Spleen (tissue), 13 donors: ENCODE measurements at places on chromosomes 6 and 20.
A peak's percentile ranks its signal among the peaks of the same experiment; 100 is the strongest.

GRCh38 chr6:67493682-67494081 is 1141.4 kb upstream of the ADGRB3 start:
- no peaks in the 10 kb centered on the region for H3K27me3 ChIP-seq
- H3K4me1 ChIP-seq: no peaks in the 10 kb centered on the region
- no peaks in the 10 kb centered on the region for H3K36me3 ChIP-seq
- DNase-seq: no peak
- no peak overlapping the region for H3K27ac ChIP-seq

DNA sequence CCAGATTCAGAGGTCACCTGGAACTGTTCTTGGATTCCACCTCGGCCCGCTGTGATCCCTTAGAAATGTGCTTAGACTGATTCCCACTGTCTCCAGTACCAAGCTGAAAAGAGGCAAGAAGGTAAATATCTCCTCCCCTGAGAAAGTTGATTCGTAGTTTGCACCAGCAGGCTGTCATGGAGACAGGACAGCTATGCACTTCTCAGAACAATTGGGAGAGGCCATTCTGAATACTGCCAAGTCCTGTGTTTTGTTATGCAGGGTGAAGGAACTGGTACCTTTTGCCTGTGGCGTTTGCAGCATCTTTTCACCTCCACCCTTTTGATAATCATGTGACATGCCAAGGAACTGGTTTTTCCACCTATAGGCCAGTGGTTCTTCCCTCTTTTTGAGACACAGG is 58.2 kb upstream of the RNGTT start:
- no peaks in the 10 kb centered on the region for H3K27me3 ChIP-seq
- no peak for DNase-seq
- no peaks in the 10 kb centered on the region for H3K36me3 ChIP-seq

DNA sequence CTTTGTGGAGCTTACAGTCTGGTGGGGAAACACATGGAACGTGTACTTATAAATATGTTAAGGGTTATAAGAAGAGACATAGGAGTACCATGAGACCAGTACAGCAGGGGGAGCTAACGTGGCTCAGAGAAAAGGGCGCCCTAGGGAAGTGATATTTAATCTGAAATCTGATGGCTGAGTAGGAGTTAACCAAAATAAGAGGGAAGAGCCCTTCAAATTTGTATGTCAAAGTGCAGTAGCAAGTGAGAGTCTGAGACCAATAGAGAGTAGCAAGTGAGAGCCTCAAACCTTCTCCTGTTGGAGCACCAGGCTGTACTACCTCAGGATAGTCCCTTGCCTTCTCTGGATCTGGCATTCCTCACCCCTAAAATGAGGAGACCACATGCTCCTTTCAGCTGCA is 6.1 kb upstream of the PKIG start:
- no peak for DNase-seq
- H3K27ac ChIP-seq: peak overlapping the region; percentile 3
- H3K27me3 ChIP-seq: no peaks in the 10 kb centered on the region
- H3K36me3 ChIP-seq: no peaks in the 10 kb centered on the region

GRCh38 chr20:35088231-35089145 is 4.1 kb downstream of the TRPC4AP start:
- H3K27ac ChIP-seq: no peak overlapping the region
- H3K27me3 ChIP-seq: no peaks in the 10 kb centered on the region
- H3K36me3 ChIP-seq: peaks cover 37% of the 10 kb centered on the region
- no peak overlapping the region for H3K4me3 ChIP-seq

GRCh38 chr6:2127484-2127911 is 117.9 kb downstream of the GMDS start:
- peaks cover 18% of the 10 kb centered on the region for H3K4me1 ChIP-seq
- DNase-seq: peak; percentile 86
- H3K27me3 ChIP-seq: no peaks in the 10 kb centered on the region
- H3K27ac ChIP-seq: peak overlapping the region; percentile 45

GRCh38 chr6:131255434-131255833 is 120.2 kb downstream of the AKAP7 start:
- H3K36me3 ChIP-seq: no peaks in the 10 kb centered on the region
- DNase-seq: no peak
- H3K27me3 ChIP-seq: no peaks in the 10 kb centered on the region

DNA sequence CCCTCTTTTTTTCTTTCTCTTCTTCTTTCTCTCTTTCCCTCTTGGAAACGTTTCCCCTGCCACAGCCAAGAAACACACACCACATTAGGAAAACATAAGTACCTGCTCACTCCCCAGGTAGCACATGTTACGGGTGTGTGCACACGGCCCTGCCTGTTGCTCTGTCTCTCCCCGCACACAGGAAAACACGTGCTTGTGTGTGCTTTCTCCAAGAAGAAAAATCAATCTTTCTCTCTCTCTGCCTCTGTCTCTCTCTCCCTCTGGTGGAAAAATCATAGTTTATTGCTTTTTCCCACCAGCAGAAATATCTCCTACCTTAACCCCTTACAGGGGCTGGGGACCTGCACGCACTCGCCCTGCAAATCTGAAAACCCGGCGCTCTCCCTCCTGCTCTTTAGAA is 102.3 kb downstream of the EDN3 start:
- no peak for DNase-seq
- peaks cover 17% of the 10 kb centered on the region for H3K4me1 ChIP-seq
- no peak overlapping the region for H3K27ac ChIP-seq
- peaks cover 3% of the 10 kb centered on the region for H3K27me3 ChIP-seq
- H3K36me3 ChIP-seq: no peaks in the 10 kb centered on the region

- H3K36me3 ChIP-seq: no peaks in the 10 kb centered on the region
- no peak overlapping the region for H3K4me3 ChIP-seq
- H3K27ac ChIP-seq: no peak overlapping the region
- no peak for DNase-seq
- no peaks in the 10 kb centered on the region for H3K4me1 ChIP-seq
Observed at GRCh38 chr6:124854338-124854922, 107.8 kb upstream of the RNF217 start.

DNA sequence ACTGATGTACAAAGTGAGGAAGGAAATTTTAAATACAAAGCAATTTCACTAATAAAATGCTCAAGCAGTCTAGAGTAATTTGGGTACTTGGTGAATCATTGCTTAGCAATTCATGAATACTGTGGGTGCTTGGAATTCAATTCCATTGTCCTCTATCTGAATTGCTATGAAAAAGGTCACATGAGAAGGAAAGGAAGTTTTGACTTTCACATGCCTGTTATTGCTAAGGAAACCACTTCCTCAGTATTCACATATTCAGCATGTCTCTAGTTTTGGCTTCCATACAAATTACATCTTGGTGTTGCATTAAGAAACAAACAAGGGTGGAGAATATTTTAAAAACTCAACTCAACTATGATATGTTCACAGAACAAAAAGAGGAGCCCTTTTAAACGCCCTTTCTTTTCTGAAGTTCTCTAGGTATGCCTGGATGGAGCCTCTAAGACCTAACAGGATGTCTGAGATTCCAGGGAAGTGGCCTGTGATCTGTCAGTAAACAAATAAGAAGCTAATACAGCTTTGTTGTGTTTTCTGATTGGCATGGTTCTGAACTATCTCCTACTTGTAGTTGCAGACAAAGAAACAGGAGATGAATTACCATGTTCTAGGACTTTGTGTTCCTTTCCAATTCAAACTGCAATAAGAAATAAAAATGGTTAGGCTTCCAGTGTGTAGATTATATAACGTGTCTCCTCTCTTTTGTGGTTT is 190.4 kb downstream of the OGFRL1 start:
- no peaks in the 10 kb centered on the region for H3K27me3 ChIP-seq
- H3K27ac ChIP-seq: peak overlapping the region; percentile 39
- no peak for DNase-seq
- no peak overlapping the region for H3K4me3 ChIP-seq
- peaks cover 21% of the 10 kb centered on the region for H3K4me1 ChIP-seq

DNA sequence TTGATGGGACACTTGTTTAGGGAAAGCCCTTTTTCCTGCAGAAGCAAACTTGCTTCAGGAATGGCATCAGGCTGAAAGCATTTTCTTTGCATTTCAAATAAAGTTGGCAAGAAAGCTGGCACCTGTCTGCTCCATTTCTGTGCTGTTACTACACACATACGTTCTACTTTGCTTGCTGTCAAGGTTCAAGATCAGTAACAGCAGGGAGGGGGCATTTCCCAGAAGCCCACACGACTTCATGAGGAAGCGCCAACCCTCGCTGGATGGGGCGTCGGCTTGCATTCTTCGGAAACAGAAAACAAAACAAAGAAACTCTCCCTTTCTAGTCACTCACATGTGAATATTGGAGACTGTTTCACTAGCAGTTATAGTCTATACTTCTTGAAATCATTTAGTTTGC is 46.4 kb downstream of the AKAP12 start:
- no peaks in the 10 kb centered on the region for H3K36me3 ChIP-seq
- H3K27ac ChIP-seq: peak overlapping the region; percentile 3
- peaks cover 16% of the 10 kb centered on the region for H3K4me1 ChIP-seq
- no peak overlapping the region for H3K4me3 ChIP-seq

GRCh38 chr6:6885521-6886170 is 222.1 kb upstream of the RREB1 start:
- H3K27me3 ChIP-seq: no peaks in the 10 kb centered on the region
- H3K4me1 ChIP-seq: peaks cover 27% of the 10 kb centered on the region
- peak; percentile 91 for DNase-seq
- H3K36me3 ChIP-seq: no peaks in the 10 kb centered on the region
- H3K4me3 ChIP-seq: peak overlapping the region; percentile 47

- H3K27ac ChIP-seq: no peak overlapping the region
- H3K27me3 ChIP-seq: no peaks in the 10 kb centered on the region
- no peak for DNase-seq
- no peaks in the 10 kb centered on the region for H3K4me1 ChIP-seq
Observed at GRCh38 chr6:115573861-115574260, 486.8 kb downstream of the FRK start.

DNA sequence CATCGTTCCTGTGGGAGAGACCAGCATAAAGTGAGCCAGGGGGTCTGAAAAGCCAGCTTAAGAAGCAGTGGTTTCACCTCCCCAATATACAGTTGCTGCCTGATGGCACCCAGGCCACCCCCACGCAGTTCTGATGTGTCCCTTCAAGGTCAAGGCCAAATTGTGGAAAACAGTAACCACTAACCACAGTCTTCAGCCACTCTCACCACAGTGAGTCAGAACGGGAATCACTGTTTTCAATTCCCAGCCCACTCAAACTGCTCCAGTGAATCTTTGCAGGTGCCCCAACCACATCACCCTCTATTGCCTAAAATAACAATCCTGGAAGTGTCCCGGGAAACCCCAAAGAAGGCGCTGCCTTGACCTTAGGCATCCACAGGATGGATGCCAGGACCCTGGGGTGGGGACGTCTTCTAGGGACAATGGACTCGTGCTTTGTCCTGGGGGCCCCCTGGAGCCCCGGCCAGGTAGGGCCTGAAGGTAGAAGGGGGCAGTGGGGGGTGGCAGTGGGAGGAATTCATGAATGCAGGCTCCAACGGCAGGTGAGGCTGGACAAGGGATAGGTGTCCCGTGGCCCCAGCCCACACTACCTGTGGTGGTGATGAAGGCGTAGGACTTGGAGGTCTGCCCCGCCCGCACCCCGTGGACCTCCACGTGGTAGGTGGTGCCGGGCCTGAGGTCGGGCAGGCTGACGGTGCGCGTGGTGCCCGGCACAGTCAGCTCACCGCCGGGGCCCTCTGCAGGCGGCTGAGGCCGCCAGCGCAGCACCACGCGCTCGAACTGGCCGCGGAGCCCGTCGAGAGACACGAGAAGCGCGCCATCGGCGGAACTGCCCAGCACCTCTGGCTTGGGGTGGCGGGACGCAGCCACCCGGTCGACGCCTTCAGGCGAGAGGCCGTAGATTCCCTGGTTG is 22.2 kb downstream of the TNXB start:
- H3K4me3 ChIP-seq: peak overlapping the region; percentile 29
- H3K27ac ChIP-seq: peak overlapping the region; percentile 60
- no peaks in the 10 kb centered on the region for H3K36me3 ChIP-seq
- DNase-seq: no peak
- H3K27me3 ChIP-seq: no peaks in the 10 kb centered on the region

DNA sequence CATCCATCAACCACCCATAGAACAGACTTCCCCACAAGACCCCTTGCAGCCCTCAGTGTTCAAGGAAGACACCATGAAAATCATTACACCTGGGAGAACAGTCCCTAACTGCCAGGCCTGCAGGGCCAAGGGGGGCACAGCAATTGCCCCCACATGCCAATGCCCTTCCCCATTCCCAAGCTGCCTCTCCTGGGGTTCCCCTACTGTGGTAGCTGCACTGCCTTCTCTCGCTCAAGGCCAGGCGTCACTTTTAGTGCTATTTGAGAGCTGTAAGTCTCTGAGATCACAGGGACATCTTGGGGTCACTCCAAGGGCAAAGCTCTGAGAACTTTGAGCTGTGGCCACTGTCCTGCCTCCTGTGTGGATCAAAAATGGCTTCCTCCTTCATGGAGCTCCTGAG is 6.0 kb upstream of the ACSS1 start:
- DNase-seq: peak; percentile 70
- H3K36me3 ChIP-seq: no peaks in the 10 kb centered on the region
- no peak overlapping the region for H3K27ac ChIP-seq
- H3K4me3 ChIP-seq: no peak overlapping the region
- H3K4me1 ChIP-seq: peaks cover 15% of the 10 kb centered on the region

DNA sequence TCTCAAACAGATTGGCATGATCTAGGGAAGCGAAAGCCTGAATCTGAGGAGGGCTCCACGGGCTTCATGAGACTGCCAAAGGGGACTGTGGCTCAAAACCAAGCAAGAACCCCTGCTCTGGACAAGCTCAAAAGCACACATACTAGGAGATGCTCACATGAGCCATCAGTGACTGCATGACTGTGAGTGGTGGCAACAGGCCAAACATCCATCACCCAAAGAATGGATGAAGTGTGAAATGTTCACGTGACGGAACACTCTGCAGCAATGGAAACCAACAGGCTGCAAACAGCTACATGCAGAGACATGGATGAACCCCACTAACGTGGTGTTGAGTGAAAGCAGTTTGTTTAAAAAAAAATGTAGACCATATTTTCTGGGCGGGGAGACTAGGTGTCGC is 136.3 kb downstream of the PREX1 start:
- no peak overlapping the region for H3K4me3 ChIP-seq
- peaks cover 8% of the 10 kb centered on the region for H3K4me1 ChIP-seq
- no peaks in the 10 kb centered on the region for H3K27me3 ChIP-seq

GRCh38 chr20:61487997-61488371 is 235.9 kb downstream of the CDH4 start:
- H3K4me1 ChIP-seq: no peaks in the 10 kb centered on the region
- H3K36me3 ChIP-seq: no peaks in the 10 kb centered on the region
- DNase-seq: no peak
- H3K27ac ChIP-seq: no peak overlapping the region
- H3K4me3 ChIP-seq: no peak overlapping the region

GRCh38 chr6:110999634-111000270 is 17.9 kb downstream of the RPF2 start:
- H3K27ac ChIP-seq: no peak overlapping the region
- H3K36me3 ChIP-seq: peaks cover 73% of the 10 kb centered on the region
- no peak for DNase-seq

GRCh38 chr6:76416821-76417605 is 344.6 kb upstream of the IMPG1 start:
- DNase-seq: no peak
- no peaks in the 10 kb centered on the region for H3K36me3 ChIP-seq
- no peak overlapping the region for H3K27ac ChIP-seq

- no peaks in the 10 kb centered on the region for H3K36me3 ChIP-seq
- no peaks in the 10 kb centered on the region for H3K4me1 ChIP-seq
- H3K4me3 ChIP-seq: no peak overlapping the region
- no peak for DNase-seq
Observed at GRCh38 chr6:8829796-8830195, 394.5 kb upstream of the SLC35B3 start.
